ENCODE measurements at places on chromosomes 16 and 17. TPM values are rescaled to one million over a fixed set of nuclear protein-coding genes. Genes with fewer than 3 reads are reported as not detected.

ANKFN1 gene
- polyA plus RNA-seq = 0.03 TPM

ASPA gene
- polyA plus RNA-seq = 4.7 TPM

KREMEN2 gene
- 0.22 TPM for polyA plus RNA-seq

UBALD1 gene
- 12.0 TPM for polyA plus RNA-seq

KRT40 gene
- 0.15 TPM for polyA plus RNA-seq

TAOK2 gene
- polyA plus RNA-seq = 47.6 TPM

RAB11FIP4 gene
- 12.3 TPM for polyA plus RNA-seq

MPO gene
- 1.0 TPM for polyA plus RNA-seq

PIK3R5 gene
- 6.9 TPM for polyA plus RNA-seq

LYRM9 gene
- 15.3 TPM for polyA plus RNA-seq

TBC1D3L gene
- polyA plus RNA-seq = 5.3 TPM

TP53TG3C gene
- not detected for polyA plus RNA-seq

CTRB1 gene
- 9.4 TPM for polyA plus RNA-seq

KRTAP16-1 gene
- not detected for polyA plus RNA-seq

BTBD17 gene
- polyA plus RNA-seq = 0.33 TPM

TPSG1 gene
- polyA plus RNA-seq = 0.45 TPM

WDR81 gene
- polyA plus RNA-seq = 11.8 TPM

KLHL10 gene
- polyA plus RNA-seq = 0.64 TPM

HAGH gene
- polyA plus RNA-seq = 71.3 TPM

HSD11B2 gene
- polyA plus RNA-seq = 1.3 TPM

KRTAP4-1 gene
- not detected for polyA plus RNA-seq

ZSCAN10 gene
- not detected for polyA plus RNA-seq

TBC1D3I gene
- polyA plus RNA-seq = 0.66 TPM

HBA1 gene
- 330 TPM for polyA plus RNA-seq

CEMP1 gene
- polyA plus RNA-seq = 0.66 TPM

FGF11 gene
- polyA plus RNA-seq = 4.6 TPM

HIGD1B gene
- polyA plus RNA-seq = 16.2 TPM

TPSD1 gene
- polyA plus RNA-seq = 0.16 TPM

BCL6B gene
- polyA plus RNA-seq = 23.0 TPM

ELMO3 gene
- polyA plus RNA-seq = 4.5 TPM

GPR139 gene
- polyA plus RNA-seq = not detected

MMP15 gene
- 16.4 TPM for polyA plus RNA-seq

TMC7 gene
- 0.30 TPM for polyA plus RNA-seq

GAS2L2 gene
- polyA plus RNA-seq = 0.24 TPM

RFFL gene
- polyA plus RNA-seq = 7.6 TPM

DBNDD1 gene
- polyA plus RNA-seq = 10.5 TPM

PDIA2 gene
- 836 TPM for polyA plus RNA-seq

AFMID gene
- 33.7 TPM for polyA plus RNA-seq

TBX21 gene
- polyA plus RNA-seq = 0.03 TPM

PRSS27 gene
- polyA plus RNA-seq = 0.68 TPM

TMEM114 gene
- polyA plus RNA-seq = not detected

LPO gene
- polyA plus RNA-seq = not detected

SOX8 gene
- polyA plus RNA-seq = 1.3 TPM

DHRS7C gene
- polyA plus RNA-seq = 1.3 TPM

YBX2 gene
- 2.2 TPM for polyA plus RNA-seq

SDR42E2 gene
- not detected for polyA plus RNA-seq

RTN4RL1 gene
- polyA plus RNA-seq = 8.7 TPM

ZNF597 gene
- polyA plus RNA-seq = 0.58 TPM

WNT3 gene
- 1.0 TPM for polyA plus RNA-seq

TUBD1 gene
- polyA plus RNA-seq = 8.8 TPM

GINS2 gene
- polyA plus RNA-seq = 0.62 TPM

C17orf100 gene
- polyA plus RNA-seq = 2.3 TPM

GLP2R gene
- 0.58 TPM for polyA plus RNA-seq

TBC1D3H gene
- polyA plus RNA-seq = not detected

ARHGDIG gene
- 4.1 TPM for polyA plus RNA-seq

KRT33B gene
- polyA plus RNA-seq = not detected

FOXF1 gene
- polyA plus RNA-seq = 5.8 TPM

ZG16 gene
- polyA plus RNA-seq = 0.22 TPM

CTRB2 gene
- 11.5 TPM for polyA plus RNA-seq

ZNF629 gene
- polyA plus RNA-seq = 6.2 TPM
